ENCODE measurements at places on chromosomes 12 and 14. TPM values are rescaled to one million over a fixed set of nuclear protein-coding genes. Genes with fewer than 3 reads are reported as not detected.

SYT10 gene
- 0.69 TPM for polyA plus RNA-seq

IFNG-AS1 gene
- 0.09 TPM for polyA plus RNA-seq

KRT6C gene
- polyA plus RNA-seq: not detected

PSMB5 gene
- polyA plus RNA-seq: 215 TPM

ETFBKMT gene
- 6.1 TPM for polyA plus RNA-seq

CDK4 gene
- 239 TPM for polyA plus RNA-seq

XPOT gene
- 69.3 TPM for polyA plus RNA-seq

CPNE6 gene
- polyA plus RNA-seq: 0.03 TPM

PLCZ1 gene
- polyA plus RNA-seq: 1.7 TPM

METAP2 gene
- 107 TPM for polyA plus RNA-seq

ANG gene
- polyA plus RNA-seq: 3.5 TPM

CLEC9A gene
- polyA plus RNA-seq: 0.38 TPM

MFAP5 gene
- polyA plus RNA-seq: 0.79 TPM

ACOT4 gene
- 3.3 TPM for polyA plus RNA-seq

PKP2 gene
- 21.3 TPM for polyA plus RNA-seq

IL23A gene
- 0.49 TPM for polyA plus RNA-seq

SPTB gene
- 16.9 TPM for polyA plus RNA-seq

LHX5 gene
- polyA plus RNA-seq: not detected

RBP5 gene
- polyA plus RNA-seq: 46.5 TPM

TAS2R30 gene
- polyA plus RNA-seq: 0.16 TPM

TAC3 gene
- polyA plus RNA-seq: 5.3 TPM

PDZRN4 gene
- 5.6 TPM for polyA plus RNA-seq

ACRBP gene
- polyA plus RNA-seq: 4.2 TPM

ARG2 gene
- polyA plus RNA-seq: 11.3 TPM

TBX3 gene
- 78.4 TPM for polyA plus RNA-seq

TRPV4 gene
- polyA plus RNA-seq: 16.1 TPM

OTX2 gene
- polyA plus RNA-seq: not detected

PRR4 gene
- polyA plus RNA-seq: 6.8 TPM

TAS2R10 gene
- 1.2 TPM for polyA plus RNA-seq

TMPRSS12 gene
- polyA plus RNA-seq: not detected

TMEM117 gene
- polyA plus RNA-seq: 15.6 TPM

PLEKHD1 gene
- 5.6 TPM for polyA plus RNA-seq

FAM186B gene
- 1.1 TPM for polyA plus RNA-seq

EPYC gene
- not detected for polyA plus RNA-seq

LGALS3 gene
- 19.0 TPM for polyA plus RNA-seq

RPGRIP1 gene
- 0.57 TPM for polyA plus RNA-seq

MYBPC1 gene
- polyA plus RNA-seq: 0.03 TPM

MUCL1 gene
- not detected for polyA plus RNA-seq

RHOJ gene
- polyA plus RNA-seq: 18.3 TPM

KLRG1 gene
- 3.2 TPM for polyA plus RNA-seq

IL22 gene
- polyA plus RNA-seq: not detected

ARMH4 gene
- polyA plus RNA-seq: 90.0 TPM

UBC gene
- 987 TPM for polyA plus RNA-seq

All from right renal pelvis (tissue), 4 donors.